Purkinje cell (primary cell): ENCODE measurements at places on chromosomes 2 and 18. TPM values are rescaled to one million over a fixed set of nuclear protein-coding genes. Genes with fewer than 3 reads are reported as not detected.

Gene RGPD3
- 0.49 TPM in 1 of 2 replicates, not detected in the other for polyA plus RNA-seq

Gene INPP5D
- polyA plus RNA-seq: 0.34 and 2.4 TPM in 2 replicates

Gene GPR35
- polyA plus RNA-seq: not detected in 2 replicates

Gene SERPINB11
- polyA plus RNA-seq: 1.2 TPM in 1 of 2 replicates, not detected in the other

Gene CHST10
- 3.4 and 4.4 TPM in 2 replicates for polyA plus RNA-seq

Gene CRACDL
- polyA plus RNA-seq: 0.27 and 7.3 TPM in 2 replicates

Gene ACMSD
- not detected in 2 replicates for polyA plus RNA-seq

Gene KCNG3
- polyA plus RNA-seq: 0.15 TPM in 1 of 2 replicates, not detected in the other

Gene CABYR
- polyA plus RNA-seq: 5.8 and 7.1 TPM in 2 replicates

Gene CTAGE1
- polyA plus RNA-seq: not detected in 2 replicates

Gene TMEM198
- 0.97 and 0.99 TPM in 2 replicates for polyA plus RNA-seq

Gene ESPNL
- not detected in 2 replicates for polyA plus RNA-seq

Gene APCDD1
- polyA plus RNA-seq: 1.1 and 3.3 TPM in 2 replicates

Gene ALPP
- polyA plus RNA-seq: not detected in 2 replicates

Gene ARHGAP28
- polyA plus RNA-seq: not detected in 2 replicates

Gene GRHL1
- 0.88 and 1.6 TPM in 2 replicates for polyA plus RNA-seq

Gene UPP2
- 0.75 and 0.90 TPM in 2 replicates for polyA plus RNA-seq

Gene FSHR
- polyA plus RNA-seq: not detected in 2 replicates

Gene SCG2
- polyA plus RNA-seq: 2.8 and 35.8 TPM in 2 replicates

Gene UGT1A4
- not detected in 2 replicates for polyA plus RNA-seq

Gene NCKAP1
- 155 and 160 TPM in 2 replicates for polyA plus RNA-seq

Gene RAX
- polyA plus RNA-seq: not detected in 2 replicates

Gene SLC14A1
- polyA plus RNA-seq: 0.87 TPM in 1 of 2 replicates, not detected in the other

Gene CIDEA
- polyA plus RNA-seq: 4.5 TPM in 1 of 2 replicates, not detected in the other
